ENCODE measurements at places on chromosomes 6 and 20. TPM values are rescaled to one million over a fixed set of nuclear protein-coding genes. Genes with fewer than 3 reads are reported as not detected.
A peak's percentile ranks its signal among the peaks of the same experiment; 100 is the strongest.

GRCh38 chr6:5501837-5502236, 240.5 kb downstream of the FARS2 start:
- no peak for DNase-seq

- DNase-seq: no peak
These were observed 378.2 kb upstream of the BTBD3 start for GRCh38 chr20:11539450-11539849.

GRCh38 chr20:14450256-14450655, 112.8 kb upstream of the FLRT3 start:
- DNase-seq: no peak

- no peak for DNase-seq
These were observed 15.4 kb downstream of the TFAP2A start for GRCh38 chr6:10399451-10399850.

DNA sequence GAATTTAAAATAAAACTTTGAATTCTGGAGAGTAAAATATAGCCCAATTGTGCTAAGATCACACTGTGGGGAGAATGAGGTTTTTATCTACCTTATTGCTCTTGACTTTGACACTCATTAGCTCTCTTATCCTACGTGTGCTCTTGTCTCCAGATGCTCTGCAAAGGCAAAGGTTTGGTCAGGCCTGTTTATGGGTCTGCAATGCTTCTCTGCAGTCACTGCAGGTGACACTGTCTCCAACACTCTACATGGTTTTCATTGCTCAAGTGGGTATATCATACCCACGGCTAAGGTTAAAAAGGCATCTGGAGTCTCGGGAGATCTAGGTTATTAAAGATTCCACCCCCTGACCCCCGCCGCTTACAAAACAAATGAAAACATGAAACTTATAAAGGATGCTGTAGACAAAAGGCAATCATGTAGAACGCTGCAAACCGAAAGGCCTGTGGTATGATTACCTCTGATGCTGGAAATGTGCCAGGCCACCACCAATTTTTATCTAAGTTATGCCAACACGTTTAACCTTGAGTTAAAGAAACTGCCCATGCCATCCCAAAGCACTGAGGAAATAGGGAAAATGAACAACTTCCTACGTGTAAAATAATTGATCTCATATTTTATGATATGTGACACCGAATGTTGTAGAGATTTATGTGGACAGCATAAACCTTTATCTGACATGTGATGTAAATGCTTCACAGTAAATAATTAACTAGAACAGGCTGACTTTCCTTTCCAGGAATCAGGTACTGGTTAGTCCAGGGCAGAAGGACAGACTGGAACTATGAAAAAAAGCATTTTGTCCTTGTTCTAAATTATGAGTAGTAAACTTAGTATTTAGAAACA, 238.2 kb upstream of the NOX3 start:
- DNase-seq: no peak

DNA sequence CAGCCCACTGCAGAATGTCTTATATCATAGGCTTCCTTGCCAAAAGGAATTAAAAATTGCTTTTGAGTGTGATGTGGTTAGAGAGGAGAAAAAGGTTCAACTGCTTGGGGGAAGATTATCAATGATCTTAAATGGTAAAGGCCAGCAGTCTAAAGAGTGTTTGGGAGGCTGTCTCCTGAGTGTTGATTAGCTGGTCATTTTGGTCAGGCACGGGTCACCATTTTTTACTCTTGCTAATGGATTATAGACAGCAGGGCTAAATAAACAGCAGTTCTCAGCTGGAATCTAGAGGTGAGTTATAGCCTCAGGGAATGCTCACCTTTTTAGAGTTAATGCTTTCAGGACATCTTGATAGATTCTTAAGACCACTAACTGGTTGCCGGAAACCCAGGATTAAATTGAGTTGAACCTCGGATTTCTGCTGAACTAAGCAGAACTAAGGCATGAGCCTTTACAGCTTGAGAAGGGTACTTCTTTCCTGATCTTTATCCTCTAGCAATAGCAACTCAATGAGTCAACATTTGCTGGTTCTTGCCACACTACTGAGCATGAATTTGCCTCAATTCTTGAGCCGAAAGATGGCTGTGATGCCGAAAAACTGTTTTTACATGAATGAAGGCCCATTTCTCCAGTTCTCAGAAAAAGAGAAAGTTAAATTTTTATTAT, 120.4 kb downstream of the LRRC1 start:
- DNase-seq: no peak

DNA sequence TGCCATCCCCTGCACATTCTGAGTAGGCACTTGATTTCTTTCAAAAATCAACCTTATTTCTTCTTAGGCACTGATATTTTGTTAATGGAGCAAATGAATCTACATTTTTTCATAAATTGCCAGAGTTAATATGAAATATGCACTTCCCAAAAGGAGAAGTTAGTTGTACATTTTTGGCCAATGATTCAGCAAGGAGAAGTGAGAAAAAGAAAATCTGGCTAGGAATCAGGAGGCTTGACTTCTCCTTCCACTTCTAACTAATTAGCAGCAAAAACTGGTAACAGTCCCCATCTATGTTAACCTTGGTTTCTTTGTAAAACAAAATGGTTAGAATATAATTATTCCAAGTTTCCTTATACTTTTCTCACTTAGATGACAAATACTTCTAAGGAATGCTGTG, 7.0 kb upstream of the DSE start:
- DNase-seq: no peak

DNA sequence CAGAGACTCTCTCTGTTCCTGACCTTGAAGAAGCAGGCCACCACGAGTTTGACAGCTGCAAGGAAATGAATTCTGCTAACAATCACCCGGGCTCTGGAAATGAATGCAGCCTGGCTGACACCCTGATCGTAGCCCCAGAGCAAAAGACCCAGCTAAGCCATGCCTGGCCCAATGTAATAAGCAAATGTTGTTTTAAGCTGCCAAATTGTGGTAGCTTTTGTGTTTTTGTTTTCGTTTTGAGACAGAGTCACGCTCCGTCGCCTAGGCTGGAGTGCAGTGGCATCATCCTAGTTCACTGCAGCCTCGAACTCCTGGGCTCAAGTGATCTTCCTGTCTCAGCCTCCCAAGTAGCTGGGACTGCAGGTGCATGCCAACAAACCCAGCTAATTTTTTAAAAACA, 3.3 kb upstream of the OXT start:
- DNase-seq: no peak

GRCh38 chr6:170178561-170179477, 112.1 kb downstream of the DLL1 start:
- peak; percentile 93 for DNase-seq

DNA sequence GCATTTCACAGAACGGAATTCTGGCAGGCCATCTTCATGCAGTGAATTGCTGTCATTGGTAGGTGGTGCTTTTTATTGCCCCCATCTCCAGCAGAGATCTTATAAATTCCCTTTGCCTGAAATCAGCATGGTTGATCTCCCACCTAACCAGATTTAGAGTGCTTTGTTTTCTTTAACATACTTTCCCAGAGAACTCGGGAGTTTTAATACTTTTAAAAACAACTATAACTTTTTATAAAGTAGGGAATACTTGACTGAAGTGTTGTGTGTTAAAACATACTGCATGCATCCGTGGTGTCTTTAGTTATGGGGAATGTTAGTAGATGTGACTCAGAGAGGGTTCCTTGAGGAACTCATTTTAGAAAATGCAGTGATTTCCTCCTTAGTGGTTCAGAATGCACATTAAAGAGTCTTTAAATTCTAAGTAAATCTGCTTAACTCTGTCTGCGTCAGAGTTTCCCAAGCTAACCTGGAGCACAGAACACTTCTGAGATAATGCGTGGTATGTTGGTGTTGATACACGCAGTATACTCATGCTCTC, 54.9 kb downstream of the AKAP12 start:
- no peak for DNase-seq

- DNase-seq: peak; percentile 57
These were observed 32.8 kb downstream of the GFOD1 start for GRCh38 chr6:13454286-13455221.

GRCh38 chr6:27332692-27333641, 20.9 kb upstream of the POM121L2 start:
- peak; percentile 77 for DNase-seq

DNA sequence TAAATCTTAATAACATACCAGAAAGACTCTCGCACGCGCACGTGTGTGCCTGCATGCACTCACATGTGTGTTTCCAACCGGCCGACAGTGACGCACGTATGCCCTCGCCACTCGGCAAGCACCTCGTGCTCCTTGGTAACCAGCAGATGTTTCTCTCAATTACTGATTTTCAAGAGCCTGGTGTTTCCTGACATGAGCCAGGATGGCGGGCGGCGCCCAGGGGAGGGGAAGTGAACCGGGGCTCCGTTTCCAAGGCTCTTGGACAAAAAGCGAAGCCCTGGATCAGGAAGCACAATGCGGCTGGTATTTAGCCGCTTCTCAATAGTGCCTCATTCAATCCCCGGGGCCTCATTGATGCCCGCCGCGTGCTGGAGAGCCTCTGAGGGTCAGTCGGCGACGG, 37.7 kb downstream of the PMEPA1 start:
- DNase-seq: no peak

The LRRN4 gene
- total RNA-seq: 0.44 TPM

The RTEL1 gene
- total RNA-seq: 43.0 TPM

The GRM1 gene
- total RNA-seq: not detected

The TCF15 gene
- total RNA-seq: 0.98 TPM

The SPEF1 gene
- total RNA-seq: 2.0 TPM

The TNFAIP3 gene
- total RNA-seq: 21.9 TPM

The RAB44 gene
- total RNA-seq: not detected

The CDH22 gene
- total RNA-seq: not detected

The PSORS1C2 gene
- not detected for total RNA-seq

The EFCAB8 gene
- total RNA-seq: not detected

The C20orf96 gene
- total RNA-seq: 5.0 TPM

The SERAC1 gene
- 5.0 TPM for total RNA-seq

The ZC2HC1B gene
- total RNA-seq: not detected

All from PC-3 (cell line).